ENCODE measurements at places on chromosomes 7 and 10.

DNA sequence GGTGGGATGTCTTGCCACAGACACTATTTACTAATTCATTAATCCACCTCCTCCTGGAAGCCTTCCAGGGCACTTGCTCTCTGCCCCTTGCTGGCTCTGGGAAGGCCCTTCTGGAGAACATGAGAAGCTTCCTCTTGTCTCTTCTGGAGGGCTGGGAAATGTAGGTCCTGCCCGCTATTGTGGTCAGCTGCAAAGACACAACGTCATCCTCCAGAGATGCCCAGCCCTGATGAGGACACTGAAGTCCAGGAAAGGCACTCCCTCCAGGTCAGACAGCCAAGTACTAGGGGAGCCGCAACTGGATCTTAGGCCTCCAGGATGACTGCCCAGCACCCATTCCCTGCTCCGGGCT lies 9.6 kb upstream of the TACR2 start:
- no peak for DNase-seq

GRCh38 chr10:6077071-6077675 lies 11.7 kb upstream of the RBM17 start:
- no peak for DNase-seq

GRCh38 chr7:88002617-88003016 lies 68.6 kb downstream of the ADAM22 start:
- no peak for DNase-seq

DNA sequence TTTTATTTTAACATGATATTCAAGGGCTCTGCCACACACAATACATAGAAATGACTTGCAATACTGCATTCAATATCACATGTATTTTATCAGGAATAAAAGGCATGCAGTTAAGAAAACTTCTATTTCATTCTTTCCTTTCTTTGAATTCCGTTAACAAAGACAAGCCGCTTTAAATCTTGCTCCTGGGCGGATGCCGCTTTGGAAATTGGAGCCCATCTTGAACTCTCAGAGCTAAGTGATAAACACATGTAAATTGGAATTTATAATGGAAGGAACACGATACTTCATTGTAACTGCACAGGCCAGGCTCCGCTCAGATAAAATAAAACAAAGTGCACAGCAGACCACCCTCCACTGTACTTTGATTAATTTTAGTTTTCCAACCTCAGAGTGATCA lies 774.5 kb upstream of the COBL start:
- DNase-seq = no peak

- no peak for DNase-seq
Observed at GRCh38 chr10:55897490-55897921, 463.6 kb downstream of the ZWINT start.

DNA sequence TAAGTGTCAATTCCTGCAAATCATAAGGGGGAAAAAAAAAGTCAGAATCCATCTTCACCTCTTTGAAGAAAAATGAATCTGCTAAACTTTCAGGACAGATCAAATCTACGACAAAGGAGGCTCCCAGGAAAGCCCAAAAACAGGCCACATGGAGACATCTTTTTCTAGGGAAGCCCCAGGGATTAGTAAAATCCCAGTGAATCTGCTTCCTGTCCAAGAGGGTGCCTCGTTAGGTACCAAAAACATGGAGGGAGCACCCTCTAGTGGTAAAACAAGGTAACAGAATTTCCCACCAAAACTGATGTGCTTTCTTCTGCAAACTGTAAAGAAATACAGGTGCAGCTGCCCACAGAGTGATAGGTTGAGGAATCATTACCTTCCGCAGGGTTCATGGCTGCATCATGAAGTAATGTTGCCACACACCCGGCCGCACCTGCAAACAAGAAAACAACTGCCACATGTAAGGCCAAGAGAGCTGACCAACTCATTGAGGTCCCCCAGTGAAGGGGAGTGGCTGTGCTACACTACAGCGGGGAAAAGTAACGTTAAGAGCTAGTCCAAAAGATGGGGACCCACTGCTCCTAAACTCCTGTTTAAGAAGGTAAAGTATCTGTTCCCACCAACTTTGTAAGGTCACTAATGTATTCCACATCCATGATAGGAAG lies 7.9 kb downstream of the SLC25A28 start:
- peak; percentile 32 for DNase-seq

- DNase-seq = no peak
Observed at GRCh38 chr10:18822156-18822555, 162.9 kb downstream of the ARL5B start.

DNA sequence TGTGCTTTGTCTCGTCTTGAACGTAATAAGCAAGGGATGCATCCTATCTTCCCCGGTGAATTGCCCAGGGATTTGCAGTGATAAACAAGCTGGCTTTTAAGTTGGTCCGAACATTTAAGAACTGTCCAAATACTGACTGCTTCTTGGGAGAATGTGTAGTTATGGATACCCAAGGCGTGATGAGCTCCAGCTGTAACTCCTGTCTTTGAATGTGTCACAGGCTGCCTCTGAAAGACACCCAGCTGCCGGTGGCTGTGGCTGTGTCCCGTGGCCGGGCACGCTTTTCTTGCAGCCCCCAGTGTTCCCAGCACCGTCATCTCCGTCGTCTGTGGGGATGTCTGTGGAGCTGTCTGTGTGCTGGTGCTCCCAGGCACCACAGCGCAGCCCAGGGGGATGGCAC lies 118.1 kb downstream of the GLRX3 start:
- no peak for DNase-seq

DNA sequence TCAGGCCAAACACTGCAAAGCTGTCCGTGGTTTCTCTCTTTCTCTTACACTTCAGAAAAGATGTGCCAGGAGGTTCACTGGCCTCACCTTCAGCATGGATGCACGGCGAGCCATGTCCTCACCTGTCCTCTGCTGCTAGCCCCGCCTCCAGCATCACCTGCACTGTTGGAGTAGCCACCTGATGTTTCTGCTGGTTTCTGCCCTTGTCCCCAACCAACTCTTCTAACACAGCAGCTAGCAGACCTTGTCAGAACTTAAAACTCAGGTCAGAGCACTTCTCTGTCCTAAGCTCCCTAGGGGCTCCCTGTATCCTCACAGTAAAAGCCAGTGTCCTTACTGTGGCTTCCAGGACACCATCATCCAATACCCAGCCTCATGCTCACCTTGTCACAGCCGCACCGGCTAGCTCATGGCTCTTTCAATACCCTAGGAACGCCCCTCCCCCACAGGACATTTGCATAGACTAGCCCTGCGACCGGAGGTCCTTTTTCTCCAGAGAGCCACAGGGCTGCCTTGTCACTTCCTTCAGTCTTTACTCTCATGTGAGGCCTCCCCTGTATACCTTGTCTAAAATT lies 15.2 kb downstream of the PALD1 start:
- no peak for DNase-seq

DNA sequence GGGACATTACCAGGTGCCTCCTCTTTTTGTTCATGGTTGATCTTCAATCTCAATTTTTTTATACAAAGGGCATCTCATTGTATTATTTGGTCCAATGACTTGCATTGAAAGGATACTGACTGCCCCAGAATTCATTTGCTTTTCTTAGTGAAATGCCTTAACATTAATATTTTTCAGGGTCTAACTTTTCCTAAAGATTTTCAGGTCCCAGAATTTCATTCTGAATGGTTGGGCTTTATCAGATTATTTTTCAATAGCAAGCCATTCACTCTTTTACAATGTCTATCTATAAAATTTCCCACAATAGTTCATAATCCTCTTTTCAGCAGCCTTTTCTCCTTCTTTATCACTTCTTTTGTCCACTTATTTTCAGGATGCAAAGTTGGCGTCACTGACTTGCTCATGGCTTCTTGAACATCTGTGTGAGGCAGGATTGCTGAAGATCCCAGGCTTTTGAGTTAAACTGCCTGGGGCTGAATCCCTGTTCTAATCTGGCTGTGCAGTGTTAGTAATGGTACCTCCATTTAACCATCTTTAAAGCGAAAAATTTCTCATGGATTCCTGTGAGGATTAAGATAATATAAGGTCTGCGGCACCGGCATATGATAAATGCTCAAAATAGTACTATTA lies 131.7 kb upstream of the HDAC9 start:
- no peak for DNase-seq

DNA sequence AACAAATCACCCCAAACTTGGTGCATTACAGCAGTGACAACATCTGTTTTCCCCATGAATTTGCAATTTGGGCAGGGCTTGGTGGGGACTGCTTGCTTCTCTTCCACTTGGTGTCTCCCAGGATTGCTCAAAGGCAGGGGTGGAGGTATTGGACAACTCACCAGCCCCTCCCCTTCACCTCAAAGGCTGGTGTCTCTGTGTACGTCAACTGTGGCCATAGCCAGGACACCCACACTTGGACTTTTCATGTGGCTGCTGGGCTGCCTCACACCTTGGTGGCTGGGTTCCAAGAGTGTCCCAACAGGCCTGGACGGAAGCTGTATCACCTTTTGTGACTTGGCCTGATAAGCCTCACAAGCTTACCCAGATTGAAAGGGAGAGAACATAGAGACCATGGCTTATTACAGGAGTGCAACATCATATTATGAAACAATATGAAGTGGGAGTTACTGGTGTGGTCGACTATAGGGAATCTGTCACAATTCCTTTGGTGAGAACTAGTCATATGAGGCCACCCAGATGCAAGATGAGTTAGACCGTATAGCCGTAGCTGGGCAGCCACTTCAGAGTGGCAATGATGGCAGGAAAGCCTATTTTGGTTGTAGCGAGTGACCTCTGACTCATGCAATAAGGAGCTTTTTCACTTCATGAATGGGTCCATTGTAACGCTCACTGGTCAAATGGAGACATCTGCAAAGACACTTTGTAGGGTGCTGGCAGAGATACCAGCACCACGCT lies 187.6 kb upstream of the ITGB1 start:
- no peak for DNase-seq

- no peak for DNase-seq
Observed at GRCh38 chr7:149005427-149006344, 22.6 kb downstream of the PDIA4 start.

DNA sequence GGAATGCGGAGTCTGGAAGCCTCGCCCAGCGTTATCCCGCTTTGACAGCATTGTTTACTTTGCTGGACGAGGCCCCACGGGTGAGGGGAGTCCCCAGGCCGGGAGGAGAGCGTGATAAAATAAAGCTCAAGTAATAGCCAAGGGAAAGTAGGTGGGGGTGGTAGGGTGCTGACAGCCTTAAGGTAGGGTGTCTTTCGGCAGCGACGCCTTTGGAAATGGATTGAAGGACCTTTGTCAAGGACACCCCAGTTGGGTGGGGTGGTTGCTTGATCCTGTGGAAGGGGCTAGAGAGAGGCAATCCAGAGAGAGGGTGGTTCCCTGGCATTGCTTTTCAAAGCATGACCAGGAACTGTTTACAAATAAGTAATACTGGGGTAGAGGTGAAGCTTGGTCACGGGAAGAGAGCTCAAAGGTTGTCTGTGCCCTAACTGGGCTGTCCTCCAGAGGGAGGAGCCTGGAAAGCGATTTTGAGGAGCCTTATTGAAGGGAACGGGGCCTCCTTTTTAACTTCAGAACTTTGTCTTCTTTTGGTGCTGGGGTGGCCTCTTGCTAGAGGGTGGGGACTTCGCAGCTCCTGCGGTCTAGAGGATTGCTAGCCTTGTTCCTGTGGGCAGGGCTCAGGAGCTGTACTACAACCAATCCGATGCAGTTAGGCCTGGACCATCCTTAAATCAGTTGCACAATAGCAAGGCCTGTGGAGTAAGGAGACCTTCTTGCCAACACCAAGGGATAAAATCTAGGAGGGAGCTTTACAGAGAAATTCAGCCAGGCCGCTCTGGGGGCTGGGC lies 1.3 kb downstream of the EIF4EBP2 start:
- no peak for DNase-seq

GRCh38 chr7:5452937-5453540 lies 29.4 kb upstream of the TNRC18 start:
- DNase-seq = no peak

GRCh38 chr10:357201-357950 lies 222.1 kb downstream of the ZMYND11 start:
- DNase-seq = no peak

DNA sequence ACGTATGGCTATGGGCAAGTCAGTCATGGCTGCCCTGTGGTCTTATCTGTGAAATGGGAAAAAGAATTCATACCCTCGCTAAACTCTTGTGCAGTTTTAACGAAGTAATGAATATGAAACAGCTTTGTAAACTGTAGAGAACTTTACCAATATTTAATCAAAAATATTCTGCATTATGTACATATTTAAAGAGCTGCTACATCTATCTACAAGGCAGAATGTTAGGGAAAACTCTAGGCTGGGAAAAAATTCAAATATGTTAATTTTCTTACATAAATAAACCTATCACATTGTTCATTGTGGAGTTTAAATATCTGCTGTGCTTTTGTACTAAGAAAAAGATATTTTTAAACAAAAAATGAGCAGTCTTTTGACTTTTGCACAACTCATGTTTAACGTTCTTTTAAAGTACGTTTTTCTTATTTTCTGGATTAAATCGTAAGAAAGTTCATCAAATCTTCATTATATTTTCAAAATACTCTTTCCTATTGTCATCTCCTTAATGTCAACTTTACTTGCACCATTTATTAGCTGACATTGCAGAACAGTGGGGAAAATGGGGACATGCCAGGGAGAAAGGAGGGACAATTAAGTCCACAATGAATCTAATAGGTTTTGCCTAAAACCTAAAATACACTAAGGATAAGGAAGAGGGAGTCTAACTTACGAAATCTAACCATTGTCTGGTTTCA lies 57.5 kb downstream of the ICA1 start:
- DNase-seq = no peak

GRCh38 chr7:50667789-50668226 lies 102.6 kb upstream of the DDC start:
- DNase-seq = no peak

- no peak for DNase-seq
Observed at GRCh38 chr7:43624156-43624555, 41.2 kb downstream of the STK17A start.

DNA sequence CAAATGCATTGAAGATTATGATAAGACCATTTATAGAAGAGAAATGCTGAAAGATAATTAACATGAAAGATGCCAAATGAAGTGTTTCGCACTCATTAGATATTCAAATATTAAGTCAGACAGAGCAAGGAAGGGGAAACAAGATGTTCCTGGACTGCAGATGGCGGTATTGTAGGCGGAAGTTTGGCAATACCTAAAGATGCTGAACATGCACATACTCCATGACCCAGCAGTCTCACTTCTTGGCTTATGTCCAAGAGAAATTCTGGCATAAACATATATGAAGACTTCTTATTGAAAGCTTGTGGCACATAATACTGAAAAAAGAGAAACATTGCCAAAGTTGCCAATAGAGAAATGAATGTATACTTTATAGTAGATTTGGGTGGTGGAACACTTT lies 325.4 kb upstream of the SEMA3C start:
- DNase-seq = peak; percentile 95

GRCh38 chr10:48667960-48668590 lies 16.6 kb upstream of the WDFY4 start:
- no peak for DNase-seq

GRCh38 chr10:32985341-32985764 lies 27.3 kb upstream of the ITGB1 start:
- DNase-seq = no peak

- DNase-seq = no peak
Observed at GRCh38 chr7:142884286-142884640, 1.3 kb downstream of the TRPV6 start.

All from SK-N-MC (cell line).